ENCODE measurements at places on chromosomes 4 and X.
A peak's percentile ranks its signal among the peaks of the same experiment; 100 is the strongest.

- no peak for DNase-seq
These were observed 349.0 kb upstream of the GATB start for GRCh38 chr4:152109531-152110509.

DNA sequence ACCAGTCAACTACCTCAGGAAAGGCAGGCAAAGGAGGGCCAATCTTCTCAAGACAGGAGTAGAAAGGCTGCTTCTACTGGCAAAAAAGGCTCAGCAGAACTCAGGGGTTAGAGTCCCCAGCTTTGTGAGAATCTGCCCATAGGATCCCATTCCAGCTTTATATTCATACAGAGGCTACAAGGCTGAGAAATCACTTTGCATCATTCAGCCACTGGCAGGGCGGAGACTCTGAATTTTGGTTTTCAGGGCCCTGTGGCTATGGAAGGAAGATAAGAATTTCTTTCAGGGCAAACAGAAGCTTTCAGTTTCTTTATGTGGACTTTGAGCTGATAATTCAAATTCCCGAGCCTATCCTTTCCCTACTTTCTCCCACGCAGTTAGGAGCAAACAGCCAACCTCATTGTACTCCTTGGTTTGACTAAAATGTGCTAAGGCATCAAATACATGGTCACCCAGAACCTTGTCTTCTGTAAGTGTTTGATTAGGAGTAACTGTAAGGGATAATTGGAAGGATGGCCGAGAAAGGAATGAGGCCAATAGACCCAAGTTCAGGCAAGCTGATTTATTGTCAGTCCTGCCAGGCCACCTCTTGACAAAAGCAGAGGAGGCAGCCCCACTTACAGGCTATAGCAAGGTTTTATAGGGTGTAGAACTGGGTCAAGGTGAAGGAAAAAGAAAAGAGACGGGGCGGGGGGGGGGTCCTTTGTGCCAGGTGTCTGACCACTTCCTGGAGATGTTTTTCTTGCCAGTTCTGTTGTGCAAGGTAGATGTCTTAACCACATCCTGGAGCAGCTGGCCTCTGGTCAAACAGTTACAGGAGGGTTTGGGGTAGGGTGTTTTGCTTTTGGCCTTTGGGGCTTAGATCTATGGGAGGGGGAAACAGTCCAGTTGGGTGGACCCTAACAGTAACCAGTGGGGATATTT is 165.3 kb upstream of the PPP1R2C start:
- DNase-seq, result peak; percentile 3

GRCh38 chrX:75156531-75156945 is 455 bp upstream of the ABCB7 start:
- no peak for DNase-seq

DNA sequence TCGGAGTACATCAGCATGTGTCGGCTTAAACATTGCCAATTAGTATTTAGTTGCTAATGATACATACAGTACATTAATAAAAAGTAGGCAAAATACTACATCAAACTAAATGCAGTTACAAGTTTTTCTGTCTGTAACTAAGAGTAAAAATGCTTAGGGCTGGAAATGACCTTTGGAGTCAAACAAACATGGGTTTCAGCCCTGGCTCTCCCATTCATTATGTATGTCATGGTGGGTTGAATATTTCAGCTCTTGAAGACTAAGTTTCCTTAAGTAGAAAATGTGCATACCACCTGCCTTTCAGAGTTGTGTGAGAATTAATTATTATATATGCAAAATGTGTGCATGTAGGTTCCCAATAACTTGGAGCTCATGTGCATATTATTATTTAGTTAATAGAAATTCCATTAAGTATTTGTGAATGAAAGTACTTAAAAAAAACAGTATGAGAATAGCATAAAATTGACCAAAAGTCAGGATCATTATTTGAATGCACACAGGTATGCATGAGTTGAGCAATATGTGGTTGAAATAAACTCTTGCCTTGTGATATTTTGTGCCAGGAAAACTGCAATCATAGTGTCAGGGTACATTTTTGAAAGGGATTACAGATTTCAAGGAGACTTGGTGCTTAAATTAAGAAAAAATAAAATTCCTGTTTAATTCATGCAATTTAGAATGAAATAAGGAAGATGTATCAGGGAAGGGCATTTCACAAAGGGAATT is 2048.7 kb downstream of the PCDH7 start:
- no peak for DNase-seq

- DNase-seq, result no peak
These were observed 40.3 kb downstream of the ZCCHC13 start for GRCh38 chrX:74344280-74344622.

- no peak for DNase-seq
These were observed 52.7 kb downstream of the ADGRA3 start for GRCh38 chr4:22463179-22463578.

DNA sequence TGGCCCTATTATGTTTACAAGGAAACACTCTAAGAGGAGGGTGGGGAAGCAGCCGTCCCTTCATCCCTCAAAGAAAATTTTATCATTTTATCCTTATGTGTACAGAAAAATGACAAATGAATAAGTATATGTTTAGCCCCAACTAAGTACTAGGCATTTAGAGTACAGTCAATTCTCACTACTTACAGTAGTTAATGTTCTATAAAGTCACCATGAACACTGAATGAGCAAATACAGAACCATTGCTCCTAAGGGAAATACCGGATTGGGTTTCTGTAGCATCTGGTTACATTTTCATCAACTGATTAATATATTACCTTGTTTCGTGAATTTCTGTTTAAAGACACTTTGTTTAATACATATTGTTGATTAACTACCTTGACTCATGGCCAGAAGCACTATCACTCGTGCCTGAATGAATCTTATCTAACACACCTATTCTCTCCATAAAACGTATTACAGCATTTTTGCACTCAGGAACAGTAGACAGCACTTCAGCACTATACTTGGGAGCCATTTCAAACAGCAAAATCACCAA is 109.3 kb downstream of the ASB9 start:
- no peak for DNase-seq

DNA sequence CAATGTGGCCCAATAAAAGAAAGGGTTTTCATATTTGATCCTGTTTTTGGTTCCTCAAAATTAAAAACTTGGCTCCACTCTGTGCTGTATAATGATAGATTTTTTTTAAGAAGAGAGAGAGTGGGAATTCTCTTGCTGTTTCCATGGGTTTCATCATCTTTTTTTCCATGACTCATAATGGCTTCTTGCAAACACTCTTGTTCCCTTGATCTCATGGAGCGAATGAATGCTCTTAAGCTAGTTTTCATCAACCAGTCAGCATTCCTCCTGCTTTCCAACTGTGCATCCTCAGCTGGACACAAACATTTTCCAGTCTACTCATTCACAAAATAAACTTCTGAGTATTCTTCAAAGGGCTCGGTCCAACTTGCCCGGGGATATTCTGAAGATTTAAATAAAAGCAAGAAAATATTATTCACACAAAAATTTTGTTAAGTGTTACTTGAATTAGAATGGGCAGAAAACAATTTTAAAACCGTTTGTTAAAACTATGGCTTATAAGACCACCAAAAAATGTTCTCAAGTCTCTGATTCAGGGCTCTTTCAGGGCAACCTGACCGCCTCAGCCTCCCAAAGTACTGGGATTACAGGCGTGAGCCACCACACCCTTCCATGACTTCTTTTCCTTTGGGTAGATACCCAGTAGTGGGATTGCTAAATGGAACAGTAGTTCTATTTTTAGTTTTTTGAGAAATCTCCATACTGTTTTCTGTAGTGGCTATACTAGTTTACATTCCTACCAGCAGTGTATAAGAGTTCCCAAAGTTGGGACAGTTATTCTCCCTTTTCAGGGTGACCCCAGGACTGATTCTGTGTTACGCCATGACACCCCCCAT is 64.7 kb downstream of the TMEM156 start:
- DNase-seq, result peak; percentile 97

- DNase-seq, result no peak
These were observed 615.3 kb downstream of the PDHA2 start for GRCh38 chr4:96455045-96455720.

DNA sequence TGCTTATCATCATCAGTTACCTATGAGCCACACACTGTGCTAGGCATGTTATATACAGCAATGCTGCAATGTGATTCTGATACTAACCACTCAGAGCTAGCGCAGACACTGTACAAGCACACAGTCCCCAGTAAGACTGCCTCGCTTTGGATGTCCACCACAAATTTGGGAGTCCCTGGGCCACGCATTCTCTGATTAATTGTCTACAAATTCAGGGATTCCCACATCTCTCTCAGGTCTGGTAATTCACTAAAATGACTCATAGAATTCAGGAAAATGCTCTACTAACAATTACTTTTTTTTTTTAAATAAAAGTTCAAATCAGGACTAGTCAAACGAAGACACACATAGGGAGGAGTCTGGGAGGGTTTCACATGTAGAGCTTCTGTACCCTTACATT is 652.1 kb upstream of the AADAT start:
- DNase-seq, result no peak

- DNase-seq, result no peak
These were observed 8.4 kb upstream of the TBL1X start for GRCh38 chrX:9456250-9457074.

- no peak for DNase-seq
These were observed 1.5 kb downstream of the PITX2 start for GRCh38 chr4:110621328-110621812.

Data from cardiac muscle cell (in vitro differentiated cells and primary cell).